ENCODE measurements at places on chromosomes 4 and X.
A peak's percentile ranks its signal among the peaks of the same experiment; 100 is the strongest.

DNA sequence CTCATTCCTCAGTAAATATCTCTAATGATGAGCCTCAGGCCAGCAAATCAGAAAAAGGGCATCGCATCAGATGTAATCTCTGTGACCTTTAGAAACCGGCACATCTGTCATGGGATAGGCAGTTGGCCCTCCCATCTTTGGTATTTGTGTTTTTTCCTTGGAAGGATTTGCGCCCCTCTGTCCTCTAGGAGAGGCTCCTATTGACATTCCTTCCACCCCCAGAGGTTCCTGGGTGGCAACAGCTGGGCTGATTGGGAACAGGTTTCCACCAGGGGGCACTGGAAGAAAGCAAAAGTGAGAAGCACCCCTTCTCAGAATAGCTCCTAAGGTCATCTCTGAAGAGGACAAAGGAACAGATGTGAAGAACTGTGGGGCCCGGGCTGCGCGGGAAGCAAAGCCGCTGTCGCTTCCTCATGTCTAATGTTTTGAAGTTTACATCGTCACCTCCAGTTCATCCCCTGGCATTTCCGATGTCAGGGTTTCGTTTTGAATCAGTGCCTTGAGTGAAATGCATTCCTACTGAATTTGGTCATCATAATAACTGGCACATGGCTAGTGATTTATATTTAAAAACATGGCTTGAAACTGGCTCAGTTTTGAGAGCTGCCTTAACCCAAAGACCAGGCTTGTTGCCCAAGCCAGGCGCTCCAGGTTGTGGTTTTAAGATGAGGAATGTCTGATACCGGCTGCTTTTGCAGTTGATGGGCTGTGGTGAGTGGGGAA lies 6.2 kb downstream of the TXK start:
- DNase-seq: peak; percentile 52

- DNase-seq: peak; percentile 88
Measured at GRCh38 chrX:129523079-129523911, at the start of gene SMARCA1. SMARCA1 (minus strand) TSS chrX:129523490; CDS start chrX:129523370, 120 bp downstream.

- DNase-seq: no peak
Measured at GRCh38 chr4:42878863-42879262, 13.7 kb upstream of the GRXCR1 start.

- DNase-seq: no peak
Measured at GRCh38 chr4:141153751-141154510, 20.7 kb upstream of the RNF150 start.

GRCh38 chrX:103716962-103717361 lies 6.3 kb downstream of the TMEM31 start:
- DNase-seq: no peak

DNA sequence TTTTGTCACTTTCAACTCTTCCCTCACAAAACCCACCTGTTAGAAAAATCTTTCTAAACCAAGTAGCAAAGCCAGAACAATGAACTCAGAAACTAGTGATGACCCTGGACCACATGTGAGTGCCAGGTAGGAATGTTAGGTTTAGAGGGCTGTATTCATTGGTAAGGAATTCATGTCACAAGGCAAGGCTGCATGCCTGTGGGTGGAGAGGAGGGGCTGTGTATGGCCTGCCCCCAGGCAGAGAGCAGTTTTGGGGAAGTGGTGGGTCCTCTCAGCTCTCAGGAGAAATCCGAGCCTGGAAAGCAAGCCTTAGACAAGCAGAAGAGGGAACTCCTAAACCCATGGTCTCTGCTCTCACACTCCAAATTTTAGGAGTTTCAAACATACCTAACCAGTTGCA lies 2.4 kb downstream of the RNF175 start:
- no peak for DNase-seq

GRCh38 chr4:186541801-186542200 lies 13.6 kb downstream of the MTNR1A start:
- no peak for DNase-seq

DNA sequence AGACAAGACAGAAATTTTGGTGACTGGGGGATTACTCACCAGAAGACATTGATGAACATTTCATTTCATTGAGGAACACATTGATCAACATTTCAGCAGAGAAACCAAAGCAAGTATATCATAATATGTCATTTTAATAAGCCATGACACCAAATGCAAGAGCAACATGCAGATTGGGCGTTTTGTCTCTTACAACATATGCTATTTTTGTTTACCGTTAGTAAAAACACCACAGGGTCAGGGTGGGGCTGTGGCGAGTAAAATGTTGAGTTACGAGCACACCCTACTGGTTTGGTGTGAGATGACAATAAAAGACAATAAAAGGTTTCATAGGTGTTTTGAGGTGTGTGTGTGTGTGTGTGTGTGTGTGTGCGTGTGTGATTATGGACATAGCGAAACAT lies 294.5 kb downstream of the PDGFC start:
- no peak for DNase-seq

DNA sequence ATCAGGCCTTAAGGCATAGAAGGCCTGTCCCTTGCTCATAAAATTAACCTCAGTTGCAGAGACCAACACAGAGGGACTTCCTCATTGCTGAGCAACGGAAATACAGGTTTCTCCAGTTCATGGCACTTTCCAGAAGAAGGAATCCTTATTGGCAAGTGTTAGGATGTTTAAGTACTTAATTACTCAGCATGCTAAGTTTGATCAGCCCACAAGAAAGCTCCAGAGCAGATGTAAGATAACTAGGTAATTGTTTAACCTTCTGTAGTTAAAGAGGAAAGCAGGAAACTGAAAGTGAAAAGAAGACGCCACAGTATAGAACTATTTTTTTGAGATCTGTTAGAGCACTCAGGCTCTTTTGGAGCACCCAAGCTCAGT lies 33.5 kb downstream of the SMS start:
- no peak for DNase-seq

DNA sequence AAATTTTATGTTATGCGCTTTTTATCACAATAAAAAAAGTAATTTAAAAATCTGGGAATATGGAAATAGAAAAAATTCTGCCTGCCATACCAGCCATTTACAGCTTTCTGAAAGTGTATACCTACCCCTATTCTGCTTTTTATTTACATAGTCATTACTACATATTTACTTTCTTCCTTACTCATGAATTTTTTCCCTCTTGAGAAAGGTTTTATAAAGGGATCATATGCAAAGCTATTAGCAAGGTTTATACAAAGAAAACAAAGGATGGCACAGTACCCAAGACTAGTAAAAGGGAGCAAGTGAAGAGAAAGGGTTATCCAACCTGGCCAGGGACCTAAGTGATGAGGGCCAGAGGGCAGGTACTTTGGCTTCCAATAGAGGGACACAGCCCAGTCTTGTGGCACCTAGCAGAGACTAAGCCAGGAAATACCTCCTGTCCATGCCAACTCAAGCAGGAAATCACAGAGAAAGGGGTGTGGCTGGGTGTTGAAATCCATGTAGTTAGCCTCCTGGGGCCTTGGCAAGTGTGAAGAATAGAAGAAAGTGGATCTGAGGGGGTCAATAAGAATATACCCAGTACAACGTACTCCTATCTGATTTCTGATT lies 207.3 kb upstream of the VEGFC start:
- DNase-seq: no peak

- no peak for DNase-seq
Measured at GRCh38 chr4:147078875-147079658, 133.4 kb upstream of the TTC29 start.

GRCh38 chr4:166422475-166422874 lies 549.4 kb downstream of the TLL1 start:
- no peak for DNase-seq

DNA sequence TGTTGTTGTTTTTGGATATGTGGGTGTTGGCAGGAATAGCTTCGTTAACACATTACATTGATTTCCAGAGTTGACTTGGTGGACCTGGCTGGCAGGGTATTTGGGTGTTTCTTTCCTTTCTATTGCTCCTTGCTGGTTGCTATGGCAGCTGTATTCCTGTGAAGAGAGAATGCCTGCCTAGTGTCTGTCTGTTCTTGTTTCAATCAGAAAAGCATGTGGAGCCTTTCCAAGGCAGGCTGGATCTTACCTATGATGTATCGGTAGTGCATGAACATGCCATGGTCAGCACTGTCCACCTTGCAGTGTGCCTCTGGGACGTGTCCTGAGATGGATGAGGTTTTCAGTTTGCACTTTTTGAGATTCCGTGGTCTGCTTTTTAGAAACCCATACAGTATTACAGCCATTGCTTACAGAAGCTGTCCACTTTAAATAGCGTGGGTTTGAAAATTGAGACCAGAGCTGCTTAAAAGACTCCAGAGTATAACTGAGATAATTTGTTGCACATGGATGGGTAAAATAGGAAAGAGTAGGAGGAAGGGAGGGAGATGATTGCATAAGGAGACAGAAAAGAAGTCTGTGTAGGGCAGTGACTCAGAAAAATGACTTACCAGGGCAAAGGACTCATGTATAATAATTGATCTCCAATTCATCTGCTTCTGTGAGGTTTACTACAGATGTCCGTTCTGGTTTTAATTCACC lies 20.0 kb upstream of the AADAT start:
- DNase-seq: no peak

DNA sequence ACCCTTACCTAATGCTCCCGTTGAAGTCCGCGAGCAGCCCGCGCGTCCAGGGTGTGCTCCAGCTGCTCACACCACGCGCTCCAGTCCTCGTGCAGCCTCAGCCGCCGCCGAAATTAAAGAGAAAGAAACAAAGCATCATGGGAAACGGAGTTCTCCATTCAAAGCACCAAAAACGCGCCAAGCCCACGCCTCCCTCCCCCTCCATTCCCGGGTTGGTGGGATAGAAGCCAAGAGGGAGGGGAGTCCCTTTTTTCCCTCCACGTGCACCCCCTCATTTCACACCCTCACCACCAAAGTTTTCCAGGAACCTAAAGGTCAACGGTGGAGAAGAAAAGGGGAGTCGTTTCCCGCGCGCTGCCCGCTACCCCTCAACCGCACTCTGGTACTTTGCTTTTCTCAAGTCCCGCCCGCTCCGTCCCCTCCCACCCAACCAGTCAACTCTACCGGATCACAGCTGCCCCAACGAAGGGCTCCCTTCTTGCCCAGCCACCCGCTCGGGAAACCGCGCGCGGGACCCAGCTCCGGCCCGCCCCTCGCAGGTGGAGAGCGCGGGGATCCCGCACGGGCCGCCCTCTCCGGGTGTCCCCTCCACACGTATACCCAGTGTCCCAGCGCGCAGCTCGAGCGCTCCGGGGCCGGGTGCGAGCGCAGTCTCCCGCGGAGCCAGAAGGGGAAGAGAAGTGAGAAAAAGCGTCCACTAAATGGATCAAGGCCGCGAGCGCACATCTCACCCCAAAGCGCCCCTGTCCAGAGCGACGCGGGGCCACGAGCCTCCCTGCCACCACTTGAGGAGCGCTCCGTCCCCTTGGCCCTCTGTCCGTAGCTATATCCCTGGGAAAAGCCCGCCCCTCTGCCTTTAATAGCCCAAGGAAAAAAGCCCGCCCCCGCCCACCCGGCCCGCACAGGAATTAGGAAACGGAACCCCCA lies 65.1 kb upstream of the CCDC160 start:
- DNase-seq: peak; percentile 51

DNA sequence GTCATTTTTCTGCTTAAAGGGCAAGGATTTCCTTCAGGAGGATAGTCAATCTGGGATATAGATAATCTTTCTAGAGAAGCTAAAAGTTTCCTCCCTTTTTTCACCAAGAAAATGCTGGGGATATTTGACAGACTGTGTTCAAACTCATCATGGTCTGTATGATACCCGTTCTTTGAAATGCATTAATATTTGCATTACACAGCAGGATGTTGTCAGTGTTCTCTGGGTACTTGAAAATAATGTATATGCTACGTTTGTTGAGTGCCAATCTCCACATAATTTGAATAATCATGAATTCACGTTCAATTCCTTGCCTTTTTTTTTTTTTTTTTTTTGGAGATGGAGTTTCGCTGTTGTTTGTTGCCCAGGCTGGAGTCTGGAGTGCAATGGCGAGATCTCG lies 18.0 kb upstream of the BMPR1B start:
- no peak for DNase-seq

DNA sequence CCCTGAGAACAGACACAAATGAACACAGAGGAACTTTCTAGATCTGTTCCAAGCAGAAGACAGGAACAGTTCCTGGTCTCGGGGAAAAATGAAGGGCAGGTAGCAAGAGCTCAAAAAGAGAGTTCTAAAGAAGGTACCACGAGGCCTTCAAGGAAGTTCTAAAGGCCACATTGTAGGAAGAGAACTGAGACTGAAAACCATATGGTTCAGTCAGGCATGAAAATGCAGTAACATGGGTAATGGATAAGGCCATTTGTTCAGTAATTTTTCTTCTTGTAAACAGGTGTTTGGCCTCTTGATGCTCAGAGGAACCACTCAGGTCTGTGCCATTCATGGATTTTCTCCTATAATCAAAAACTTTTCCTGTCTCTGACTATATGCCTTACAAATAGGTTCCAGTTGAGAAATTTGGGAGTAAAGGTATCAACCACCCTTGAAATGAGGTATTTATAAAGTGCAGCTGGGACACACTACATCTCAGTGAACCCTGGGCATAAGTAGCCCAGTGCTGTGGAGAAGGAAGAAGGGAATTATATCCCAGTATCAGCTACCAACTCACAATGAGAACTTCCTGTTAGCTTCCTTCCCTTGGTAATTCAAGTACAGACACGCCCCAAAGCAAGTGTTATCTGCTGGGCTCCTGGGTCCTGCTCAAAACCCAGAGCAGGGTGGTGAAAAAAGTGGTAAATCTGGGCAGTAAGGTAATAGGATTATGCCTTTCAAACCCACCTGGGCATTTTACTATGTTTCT lies 277.9 kb downstream of the KLHL13 start:
- no peak for DNase-seq

Data from right forelimb (tissue), 1 donor.